ENCODE measurements at places on chromosomes 12 and 14.

GRCh38 chr12:129903092-129903945 lies 506 bp downstream of the TMEM132D start:
- no peak for DNase-seq

DNA sequence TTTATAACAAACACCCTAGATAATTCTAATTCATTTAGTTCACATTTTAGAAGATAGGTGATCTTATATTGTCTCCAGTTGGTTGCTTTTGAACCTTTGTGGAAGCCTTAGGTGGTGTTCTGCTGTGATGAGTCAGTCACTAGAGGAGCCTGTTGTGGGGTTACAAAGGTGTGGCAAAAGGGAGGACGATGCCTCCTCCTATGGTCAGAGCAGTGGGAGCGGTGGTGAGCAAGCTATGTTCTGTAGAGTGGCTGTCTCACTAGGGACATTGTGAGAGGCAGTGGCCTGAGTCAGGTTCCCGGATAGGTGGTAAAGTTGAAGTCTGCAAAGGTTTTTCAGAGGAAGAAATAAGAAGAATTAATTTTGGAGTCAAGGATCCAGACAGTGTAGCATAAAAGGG lies 71.6 kb upstream of the USP44 start:
- DNase-seq = no peak

DNA sequence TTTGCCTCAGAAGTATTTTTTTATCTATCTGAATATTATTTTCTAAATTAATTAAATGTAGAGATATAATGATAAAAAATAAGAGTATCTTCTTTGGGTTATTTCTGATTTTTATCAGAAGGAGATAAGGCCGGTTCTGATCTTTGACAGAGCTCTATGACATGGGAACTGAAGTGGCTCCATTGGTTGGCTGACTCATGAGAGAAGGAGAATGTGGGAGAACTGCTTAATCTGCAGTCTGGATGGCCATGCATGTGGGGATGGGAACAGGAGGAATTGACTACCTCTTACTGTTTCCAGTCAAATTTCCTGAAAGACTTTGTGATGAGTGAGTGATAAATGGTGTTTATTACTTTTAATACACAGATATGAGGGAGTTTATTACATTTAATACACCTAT lies 155.8 kb upstream of the ATP2B1 start:
- DNase-seq = no peak

- DNase-seq = no peak
Observed at GRCh38 chr12:92582475-92582874, 120.3 kb upstream of the PLEKHG7 start.

- DNase-seq = no peak
Observed at GRCh38 chr12:119642986-119643385, 24.9 kb upstream of the PRKAB1 start.

DNA sequence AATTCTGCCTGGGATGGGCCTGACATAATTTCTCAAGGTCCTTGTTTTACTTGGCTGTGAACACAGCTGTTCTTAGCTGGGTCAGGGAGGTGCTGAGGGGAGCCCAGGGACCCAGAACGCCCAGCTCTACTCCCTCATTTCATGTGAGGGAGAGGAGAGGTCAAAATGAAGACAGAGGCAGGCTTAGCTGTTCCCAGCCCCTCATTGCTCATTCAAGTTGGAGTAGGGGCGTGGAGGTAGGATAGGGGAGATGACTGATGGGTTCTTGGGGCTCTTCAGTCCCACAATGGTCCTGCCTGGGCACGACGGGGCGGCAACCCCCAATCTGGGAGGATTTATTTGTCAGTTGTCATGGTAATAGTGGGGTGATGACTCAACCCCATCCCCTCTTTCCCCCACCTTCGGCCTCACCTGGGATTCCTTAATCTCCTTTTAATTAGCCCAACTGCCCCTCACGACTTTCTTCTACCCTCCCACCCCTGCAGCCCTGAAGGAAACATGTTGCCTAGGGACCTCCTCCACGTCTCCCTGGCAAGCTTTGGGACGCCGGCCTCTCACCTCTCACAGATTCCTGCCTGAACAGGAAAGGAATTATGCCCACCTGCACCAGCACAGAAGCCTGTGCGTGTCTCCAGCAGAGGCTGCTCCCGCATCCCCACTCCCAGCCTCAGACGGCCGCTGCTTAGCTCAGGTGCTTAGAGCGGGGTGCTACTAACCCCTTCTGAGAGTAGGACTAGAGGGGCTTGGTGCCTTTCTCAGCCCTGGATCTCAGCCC lies 10.2 kb downstream of the SPRYD3 start:
- no peak for DNase-seq

DNA sequence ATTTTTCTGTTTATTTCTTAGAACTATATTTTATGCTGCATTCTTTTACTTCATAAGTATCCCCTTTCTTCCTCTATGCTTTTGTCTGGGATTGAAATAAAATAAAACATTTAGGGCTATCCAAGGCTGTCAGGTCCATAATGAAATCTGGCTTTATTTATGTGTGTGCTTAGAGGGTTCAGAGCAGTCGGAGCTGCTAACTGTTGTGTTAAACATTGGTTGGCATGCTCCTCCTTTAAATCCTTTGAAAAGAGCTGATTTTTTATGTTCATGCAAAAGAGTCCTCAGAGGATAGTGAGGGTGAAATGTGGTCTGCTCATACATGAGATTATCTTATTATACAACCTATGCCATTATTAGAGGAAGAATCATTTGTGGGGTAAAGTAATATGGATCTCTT lies 322.3 kb upstream of the E2F7 start:
- DNase-seq = no peak

- no peak for DNase-seq
Observed at GRCh38 chr14:65069874-65070413, 32.4 kb downstream of the MAX start.
